ENCODE measurements at places on chromosomes 4 and X. TPM values are rescaled to one million over a fixed set of nuclear protein-coding genes. Genes with fewer than 3 reads are reported as not detected.
A peak's percentile ranks its signal among the peaks of the same experiment; 100 is the strongest.

ATP8A1 gene
- total RNA-seq = 278 TPM

DNA sequence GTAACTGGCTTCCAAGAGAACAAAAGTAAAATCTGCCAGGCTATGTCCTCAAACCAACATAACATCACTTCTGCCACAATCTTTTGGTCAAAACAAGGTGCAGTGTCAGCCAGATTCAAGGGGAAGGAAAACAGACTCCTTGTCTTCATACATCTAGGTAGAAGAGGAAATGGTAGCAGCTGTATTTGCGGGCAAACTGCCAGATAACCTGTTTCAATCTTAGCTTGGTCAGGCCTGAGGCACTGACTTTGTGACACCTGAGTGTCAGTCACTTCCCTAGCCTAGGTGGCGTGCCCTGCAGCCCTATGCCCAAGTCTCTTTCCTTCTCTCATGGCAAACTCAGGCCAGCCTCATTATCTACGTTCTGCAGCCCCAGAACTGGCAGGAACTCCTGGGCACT, 146.2 kb upstream of the JADE1 start:
- no peaks in the 10 kb centered on the region for H3K4me1 ChIP-seq
- no peaks in the 10 kb centered on the region for H3K36me3 ChIP-seq
- H3K27me3 ChIP-seq = no peaks in the 10 kb centered on the region
- no peak overlapping the region for H3K27ac ChIP-seq
- no peak for DNase-seq

TMEM165 gene
- total RNA-seq = 78.0 TPM

HADH gene
- total RNA-seq = 10.8 TPM

DNA sequence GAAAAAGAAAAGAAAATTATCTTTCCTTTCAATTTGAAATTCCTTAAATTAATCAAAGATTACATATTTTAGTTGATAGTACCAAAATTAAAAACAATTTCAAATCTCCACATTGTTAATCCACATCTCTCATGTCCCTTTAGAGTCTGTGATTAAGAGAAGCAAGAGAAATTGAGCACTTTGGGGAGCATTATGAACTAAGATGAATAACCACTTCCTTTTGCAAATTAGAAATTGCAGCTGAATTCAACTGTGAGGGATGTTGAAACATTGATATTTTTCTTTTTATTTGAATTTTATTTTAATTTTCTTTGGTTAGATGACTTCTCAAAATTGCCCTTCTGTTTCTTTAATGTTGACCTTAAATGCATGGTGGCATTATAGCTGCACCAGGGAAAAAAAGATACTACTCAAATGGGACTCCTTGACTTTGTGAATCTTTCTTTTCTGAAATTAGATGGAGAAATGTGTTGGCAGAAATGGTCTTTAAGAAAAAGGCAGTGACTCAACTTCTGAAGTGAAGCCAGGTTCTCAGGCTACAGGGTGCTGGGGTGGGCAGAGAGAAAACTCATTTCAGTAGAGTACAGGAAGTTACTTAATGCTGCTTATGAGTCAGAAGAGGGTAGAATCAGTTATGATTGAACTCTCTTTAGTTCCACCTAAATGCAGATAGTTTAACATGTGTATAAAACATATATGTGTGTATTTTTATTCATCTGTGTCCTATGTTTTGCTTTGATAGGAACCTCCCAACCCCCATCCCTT, 92.0 kb upstream of the TNIP3 start:
- H3K27me3 ChIP-seq = peaks cover 2% of the 10 kb centered on the region
- H3K4me1 ChIP-seq = no peaks in the 10 kb centered on the region
- H3K4me3 ChIP-seq = no peak overlapping the region
- no peaks in the 10 kb centered on the region for H3K36me3 ChIP-seq
- no peak for DNase-seq

POU4F2 gene
- total RNA-seq = 1.8 TPM

GRCh38 chr4:6633091-6633906, 7.2 kb upstream of the MRFAP1 start:
- no peaks in the 10 kb centered on the region for H3K27me3 ChIP-seq
- no peak for DNase-seq
- H3K36me3 ChIP-seq = no peaks in the 10 kb centered on the region
- peaks cover 14% of the 10 kb centered on the region for H3K4me1 ChIP-seq
- H3K4me3 ChIP-seq = peak overlapping the region; percentile 18

- DNase-seq = no peak
- H3K36me3 ChIP-seq = no peaks in the 10 kb centered on the region
- H3K4me3 ChIP-seq = no peak overlapping the region
- no peaks in the 10 kb centered on the region for H3K27me3 ChIP-seq
- no peaks in the 10 kb centered on the region for H3K4me1 ChIP-seq
- H3K27ac ChIP-seq = no peak overlapping the region
Observed at GRCh38 chr4:5237086-5237660, 185.9 kb downstream of the STK32B start.

- no peaks in the 10 kb centered on the region for H3K4me1 ChIP-seq
- no peak for DNase-seq
- peaks cover 16% of the 10 kb centered on the region for H3K36me3 ChIP-seq
Observed at GRCh38 chr4:96473246-96473645, 633.4 kb downstream of the PDHA2 start.

DNA sequence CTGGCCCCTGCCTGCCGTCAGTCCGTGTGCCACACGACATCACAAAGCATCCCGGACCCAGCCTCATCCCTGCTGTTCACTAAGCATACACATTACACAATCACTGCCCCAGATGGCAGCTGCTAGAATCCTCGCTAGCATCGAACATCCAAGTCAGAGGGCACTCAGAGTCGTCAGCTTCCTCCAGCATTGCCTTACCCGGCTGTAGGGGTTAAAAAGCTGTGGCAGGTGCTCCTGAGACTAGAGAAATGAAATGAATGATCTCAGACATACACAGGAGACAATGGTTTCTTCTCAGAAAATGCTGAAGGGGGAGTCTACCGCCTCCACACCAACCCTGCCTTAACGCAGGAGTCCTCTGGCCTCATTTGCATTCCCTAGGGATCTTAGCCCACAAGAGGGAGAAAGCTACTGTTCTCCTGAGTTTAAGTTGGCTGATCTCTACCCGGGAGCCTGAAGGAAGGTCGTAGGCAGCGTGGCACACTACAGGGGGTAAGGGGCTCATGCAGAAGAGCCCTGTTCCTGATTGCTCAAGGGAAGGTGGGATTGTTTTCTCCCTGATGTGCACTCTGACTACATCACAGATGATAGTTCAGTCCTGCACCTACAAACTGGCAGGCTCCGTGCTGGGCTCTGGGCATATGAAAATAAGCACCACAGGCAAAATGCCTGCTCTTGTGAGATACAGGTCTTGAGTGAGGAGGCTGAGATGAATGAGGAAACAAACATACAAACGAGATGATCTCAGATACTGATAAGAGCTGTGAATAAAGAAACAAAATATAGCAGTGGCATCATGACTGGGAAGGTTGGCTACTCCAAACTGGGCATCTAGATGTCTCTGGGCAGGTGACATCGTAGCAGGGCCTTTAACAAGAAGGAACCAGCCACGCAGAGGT, 2.6 kb upstream of the KIAA0232 start:
- peaks cover 7% of the 10 kb centered on the region for H3K27me3 ChIP-seq
- peak overlapping the region; percentile 95 for H3K27ac ChIP-seq
- H3K36me3 ChIP-seq = no peaks in the 10 kb centered on the region

DNA sequence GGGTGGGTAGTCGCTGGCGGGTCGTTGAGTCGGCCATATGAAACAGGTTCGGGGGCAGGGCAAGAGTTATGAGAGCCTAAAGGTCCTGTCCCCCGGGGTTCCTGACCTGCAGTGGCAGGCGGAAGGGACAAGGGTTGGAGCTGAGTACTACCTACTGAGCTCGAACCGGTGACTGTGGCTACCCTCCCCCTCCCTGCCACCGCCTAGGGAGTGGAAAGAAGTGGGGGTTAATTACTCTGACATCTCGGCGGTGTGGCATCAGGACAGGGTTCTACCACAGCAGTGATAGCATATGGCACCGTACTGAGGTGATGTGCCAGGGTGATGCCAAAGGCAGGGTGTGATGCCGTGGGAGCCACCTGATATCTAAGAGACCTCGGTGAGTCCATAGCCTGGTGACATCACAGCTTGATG, 307 bp downstream of the ATG4A start:
- H3K27me3 ChIP-seq = peaks cover 2% of the 10 kb centered on the region
- H3K4me3 ChIP-seq = no peak overlapping the region

DNA sequence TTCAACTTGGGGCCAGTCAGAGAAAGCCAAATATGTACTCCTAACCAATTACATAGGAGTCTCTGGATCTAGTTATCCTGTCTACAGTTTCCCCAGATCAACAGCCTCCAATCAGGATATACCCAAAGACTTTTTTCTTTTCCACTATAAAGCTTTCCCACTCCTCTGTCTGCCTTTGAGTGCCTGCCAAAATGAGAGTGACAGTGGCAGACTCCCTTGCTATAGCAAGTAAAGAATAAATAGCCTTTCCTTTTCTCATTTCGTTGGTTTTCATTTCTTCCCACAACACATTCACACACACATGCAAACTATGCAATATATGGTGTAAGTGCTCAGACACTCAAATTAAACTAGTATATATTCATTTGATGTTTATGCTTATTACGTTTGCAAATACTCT, 302.4 kb upstream of the TACR3 start:
- no peaks in the 10 kb centered on the region for H3K36me3 ChIP-seq
- no peaks in the 10 kb centered on the region for H3K27me3 ChIP-seq
- DNase-seq = no peak
- no peak overlapping the region for H3K4me3 ChIP-seq

UGT2B11 gene
- total RNA-seq = not detected

DNA sequence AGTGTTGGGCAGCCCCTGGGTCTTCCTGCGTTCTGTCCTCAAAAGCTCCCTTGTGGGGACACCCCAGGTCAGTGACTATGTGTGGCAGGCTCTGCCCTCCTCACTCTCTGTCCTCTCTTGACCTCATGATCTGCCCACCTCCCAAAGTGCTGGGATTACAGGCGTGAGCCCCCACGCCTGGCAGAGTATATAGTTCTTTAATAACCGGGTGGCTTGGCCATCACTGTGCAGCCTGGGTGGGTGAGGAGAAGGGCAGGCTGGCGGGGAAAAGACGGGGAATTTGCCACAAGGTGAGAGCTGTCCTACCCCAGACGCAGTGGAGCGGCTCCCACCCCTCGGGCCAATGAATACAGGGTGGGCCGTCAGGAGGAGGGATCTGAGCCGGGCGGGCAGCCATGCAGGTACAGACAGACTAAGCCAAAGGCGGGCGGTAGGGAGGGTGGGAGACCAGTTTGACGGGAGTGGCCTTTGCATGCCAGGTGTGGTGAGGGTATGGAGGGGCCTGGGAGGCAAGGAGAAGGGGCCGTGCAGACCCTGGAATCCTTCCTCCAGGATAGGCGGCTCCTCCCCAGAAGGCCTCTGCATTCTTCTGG, 2.5 kb downstream of the SH3BP2 start:
- H3K27ac ChIP-seq = no peak overlapping the region
- peak; percentile 17 for DNase-seq
- H3K36me3 ChIP-seq = no peaks in the 10 kb centered on the region
- H3K4me3 ChIP-seq = no peak overlapping the region

DNA sequence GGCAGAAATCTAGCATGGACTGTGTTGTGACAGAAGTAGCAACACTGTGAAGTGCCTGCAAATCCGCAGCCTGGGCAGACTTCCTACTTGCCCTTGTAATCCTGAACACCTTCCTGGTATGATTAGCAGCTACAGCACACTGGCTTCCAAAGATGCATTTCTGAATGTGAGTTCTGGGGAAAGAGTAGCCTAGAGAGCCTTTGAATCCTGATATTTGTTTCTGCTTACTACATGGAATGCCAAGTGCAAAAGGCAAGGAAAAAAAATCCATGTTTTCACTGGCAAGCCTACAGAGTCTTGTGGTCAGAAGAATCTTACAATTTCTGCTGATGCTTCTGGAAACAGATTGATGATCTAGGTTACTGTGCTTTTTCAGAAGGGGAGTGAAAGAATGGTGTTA, 223.7 kb downstream of the COL25A1 start:
- no peaks in the 10 kb centered on the region for H3K36me3 ChIP-seq
- H3K27ac ChIP-seq = no peak overlapping the region
- H3K4me1 ChIP-seq = no peaks in the 10 kb centered on the region
- no peak for DNase-seq

DNA sequence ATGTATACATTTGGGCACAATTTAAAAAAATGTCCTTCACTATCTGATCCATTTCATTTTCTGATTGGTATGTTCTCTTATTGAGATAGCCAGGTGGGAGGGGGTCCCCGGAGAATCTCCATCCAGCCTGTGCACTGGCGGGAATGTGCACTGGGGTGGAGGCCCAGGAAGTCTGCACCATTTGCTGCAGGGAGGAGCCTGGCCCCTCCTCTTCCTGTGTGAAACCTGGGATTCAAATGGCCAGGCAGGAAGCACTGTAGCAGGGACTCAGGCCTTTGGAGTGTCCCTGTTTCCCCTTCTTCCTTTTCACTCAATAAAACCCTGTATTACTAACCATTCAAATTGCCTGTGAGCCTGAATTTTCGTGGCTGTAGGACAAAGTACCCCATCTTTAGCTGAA, 44.3 kb downstream of the GPRIN3 start:
- peak; percentile 32 for DNase-seq
- H3K36me3 ChIP-seq = no peaks in the 10 kb centered on the region
- no peak overlapping the region for H3K27ac ChIP-seq
- peaks cover 49% of the 10 kb centered on the region for H3K4me1 ChIP-seq
- H3K4me3 ChIP-seq = no peak overlapping the region

DNA sequence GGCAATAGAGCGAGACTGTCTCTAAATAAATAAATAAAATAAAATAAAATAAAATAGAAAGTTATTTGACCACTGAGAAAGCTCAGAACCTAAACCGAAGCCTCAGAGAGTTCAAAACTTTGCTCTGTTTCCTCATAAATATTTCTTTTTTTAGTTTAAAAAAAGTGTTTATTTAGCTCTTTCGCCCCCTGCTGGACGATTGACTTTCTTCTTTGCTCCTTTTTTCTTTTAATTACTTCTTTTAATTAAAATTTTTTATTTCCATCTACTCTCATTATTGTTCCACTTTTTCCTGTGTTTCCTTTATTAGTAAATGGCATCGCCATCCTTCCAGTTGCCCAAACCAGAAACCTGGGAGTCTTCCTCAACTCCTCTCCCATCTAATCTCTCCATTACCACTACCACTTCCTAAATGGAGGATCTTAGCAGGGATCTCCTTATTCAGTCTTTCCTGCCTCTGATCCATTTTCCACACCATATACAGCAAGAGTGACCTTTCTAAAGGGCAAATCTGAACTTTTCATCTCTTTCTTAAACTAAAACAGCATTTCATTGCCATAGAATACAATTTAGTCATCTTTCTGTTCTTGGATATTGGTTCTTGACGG, 728 bp upstream of the IL13RA2 start:
- H3K36me3 ChIP-seq = no peaks in the 10 kb centered on the region
- no peak overlapping the region for H3K4me3 ChIP-seq
- H3K4me1 ChIP-seq = no peaks in the 10 kb centered on the region
- no peak for DNase-seq
- H3K27me3 ChIP-seq = no peaks in the 10 kb centered on the region

FATE1 gene
- total RNA-seq = not detected

DNA sequence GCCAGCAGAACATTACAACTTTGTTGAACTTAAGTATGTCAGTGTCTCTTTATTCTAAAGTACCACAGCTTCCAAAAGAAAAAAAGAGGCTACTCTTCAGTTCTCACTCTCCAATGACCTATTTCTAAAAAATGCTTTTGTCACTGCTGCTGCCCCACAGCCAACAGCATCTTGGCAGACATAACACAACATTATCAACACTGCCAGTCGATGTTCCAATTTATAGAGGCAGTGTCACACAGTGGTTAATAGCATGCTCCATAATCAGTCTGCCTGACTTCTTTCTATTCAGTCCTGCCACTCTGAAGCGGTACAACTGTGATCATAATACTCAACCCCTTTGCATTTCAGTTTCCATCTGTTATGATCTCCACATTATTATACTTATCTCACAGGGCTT, 69.2 kb downstream of the PLS3 start:
- H3K4me3 ChIP-seq = no peak overlapping the region
- H3K36me3 ChIP-seq = no peaks in the 10 kb centered on the region
- H3K4me1 ChIP-seq = no peaks in the 10 kb centered on the region
- no peak overlapping the region for H3K27ac ChIP-seq
- DNase-seq = no peak

SLC16A2 gene
- total RNA-seq = 28.7 TPM

HAND2 gene
- total RNA-seq = not detected

ANOS1 gene
- total RNA-seq = 1.0 TPM

PF4V1 gene
- total RNA-seq = not detected
